Activated CD4-positive, alpha-beta T cell treated with anti-CD3 and anti-CD28 coated beads, Interleukin-2, amount 50 U/mL, for 16 hours (primary cell): ENCODE measurements at places on chromosomes 7 and 10.

GRCh38 chr7:148622887-148623585, 32.5 kb downstream of the C7orf33 start:
- no peak for DNase-seq

GRCh38 chr7:139058943-139059342, 23.1 kb upstream of the ZC3HAV1L start:
- DNase-seq: no peak

- peak; percentile 37 for DNase-seq
Observed at GRCh38 chr7:83976302-83976701, 218.3 kb downstream of the SEMA3A start.

DNA sequence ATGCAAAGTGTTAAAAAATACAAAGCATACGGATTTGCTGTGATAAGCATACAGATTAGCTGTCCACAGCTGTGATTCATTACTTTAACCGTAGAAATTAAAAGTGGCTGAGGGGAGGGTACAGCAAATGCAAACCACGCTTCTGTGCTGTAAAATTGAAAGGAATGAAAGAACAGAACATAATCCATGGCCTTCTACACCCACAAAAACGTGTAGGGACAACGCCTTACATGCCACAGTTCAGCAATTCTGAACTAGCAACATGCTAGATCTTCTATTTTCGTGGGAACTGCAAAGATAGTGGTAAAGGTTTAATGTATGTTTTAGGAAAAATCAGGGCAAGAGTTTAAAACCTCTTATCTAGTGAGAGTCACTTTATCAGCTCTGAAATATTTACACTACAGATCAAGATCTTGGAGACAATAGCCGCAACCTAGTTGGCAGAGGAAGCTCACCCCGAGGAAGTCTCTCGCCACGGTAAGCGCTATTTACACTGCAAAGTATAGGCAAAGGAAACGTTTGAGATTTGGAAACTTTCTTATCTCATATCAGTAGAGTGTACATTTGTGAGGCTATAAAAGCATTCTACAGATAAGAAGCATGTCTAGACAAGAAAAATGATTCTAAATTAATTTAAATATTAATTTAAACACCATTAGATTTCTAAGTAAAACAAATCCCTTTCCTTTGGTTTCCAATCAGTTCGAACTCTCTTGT, 193.6 kb downstream of the MLLT10 start:
- DNase-seq: no peak

DNA sequence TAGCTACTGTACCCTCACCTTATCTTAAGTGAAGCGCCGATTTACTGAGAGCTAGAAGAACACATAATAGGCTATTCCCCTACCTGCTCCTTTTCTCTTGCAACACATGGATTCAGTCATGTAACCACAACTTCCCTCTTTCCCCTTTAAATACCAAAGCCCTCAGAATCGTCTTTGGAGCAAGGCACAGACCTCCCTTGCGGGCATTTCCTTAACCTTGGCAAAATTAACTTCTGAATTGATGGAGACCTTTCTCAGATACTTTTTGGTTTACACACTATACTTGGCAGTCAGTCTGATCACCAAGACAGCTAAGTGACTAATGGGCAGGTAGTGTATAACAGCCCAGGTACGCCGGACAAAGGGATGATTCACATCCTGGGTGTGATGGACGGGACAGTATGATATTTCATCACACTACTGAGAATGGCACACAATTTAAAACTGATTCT, 72.7 kb upstream of the SEC61G start:
- no peak for DNase-seq

- DNase-seq: no peak
Observed at GRCh38 chr10:89185658-89186057, 21.5 kb downstream of the CH25H start.

DNA sequence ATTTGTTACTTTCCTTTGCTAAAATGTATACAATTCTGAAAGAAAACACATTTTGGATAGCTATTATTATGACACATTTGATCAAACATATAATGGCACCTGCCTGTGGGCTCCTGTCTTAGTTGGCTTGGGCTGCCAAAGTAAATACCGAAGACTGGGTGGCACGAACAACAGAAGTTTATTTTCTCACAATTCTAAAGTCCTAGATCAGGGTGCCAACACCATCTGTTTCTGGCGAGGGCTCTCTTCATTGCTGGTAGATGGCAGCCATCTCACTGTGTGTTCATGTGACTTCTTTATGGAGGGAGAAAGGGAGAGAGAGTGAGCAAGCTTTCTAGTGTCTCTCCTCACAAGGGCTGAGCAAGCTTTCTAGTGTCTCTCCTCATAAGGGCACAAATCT, 195.8 kb upstream of the FAM3C start:
- DNase-seq: no peak

DNA sequence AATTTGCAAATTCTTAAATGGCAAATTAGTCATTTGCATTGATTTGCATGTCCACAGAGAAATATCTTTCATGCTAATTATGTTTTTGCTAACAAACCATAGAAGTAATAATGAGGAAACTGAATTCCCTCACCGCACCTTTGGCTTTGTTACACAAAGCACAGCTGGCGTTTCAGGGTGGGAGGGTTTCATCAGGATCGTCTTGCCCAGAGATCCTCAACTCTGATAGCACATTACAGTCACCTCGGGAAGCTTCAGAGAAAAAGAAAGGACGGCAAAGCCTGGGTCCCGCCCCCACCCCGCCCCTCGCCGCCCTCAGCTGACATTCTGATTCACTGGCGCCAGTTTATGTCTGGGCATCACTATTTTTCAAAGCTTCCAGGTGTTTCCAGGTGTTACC, 119.4 kb downstream of the PTPRN2 start:
- no peak for DNase-seq

- no peak for DNase-seq
Observed at GRCh38 chr10:91471602-91472001, 61.5 kb downstream of the HECTD2 start.

DNA sequence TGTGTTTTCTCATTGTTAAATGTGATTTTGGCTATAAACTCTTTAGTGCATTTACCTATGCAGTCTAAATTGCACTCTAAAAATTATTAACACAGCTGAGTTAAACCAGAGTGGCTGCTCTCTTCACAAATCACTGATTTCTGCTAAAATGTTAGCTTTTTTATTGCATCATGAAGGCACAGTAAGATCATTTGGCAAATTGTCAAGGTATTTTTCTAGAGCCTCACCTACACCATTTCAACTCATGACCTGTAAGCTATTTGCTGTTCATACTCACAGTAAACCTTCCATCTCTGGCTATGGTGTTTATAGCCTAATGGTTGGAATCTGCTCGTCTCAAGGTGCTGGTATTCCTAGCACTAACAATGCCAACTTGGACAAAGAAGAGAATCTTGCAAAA, 25.7 kb downstream of the NDUFB2 start:
- DNase-seq: no peak

GRCh38 chr10:114791768-114792167, 29.8 kb upstream of the FHIP2A start:
- no peak for DNase-seq

- DNase-seq: peak; percentile 66
Observed at GRCh38 chr7:141071260-141071854, 2.5 kb upstream of the TMEM178B start.

DNA sequence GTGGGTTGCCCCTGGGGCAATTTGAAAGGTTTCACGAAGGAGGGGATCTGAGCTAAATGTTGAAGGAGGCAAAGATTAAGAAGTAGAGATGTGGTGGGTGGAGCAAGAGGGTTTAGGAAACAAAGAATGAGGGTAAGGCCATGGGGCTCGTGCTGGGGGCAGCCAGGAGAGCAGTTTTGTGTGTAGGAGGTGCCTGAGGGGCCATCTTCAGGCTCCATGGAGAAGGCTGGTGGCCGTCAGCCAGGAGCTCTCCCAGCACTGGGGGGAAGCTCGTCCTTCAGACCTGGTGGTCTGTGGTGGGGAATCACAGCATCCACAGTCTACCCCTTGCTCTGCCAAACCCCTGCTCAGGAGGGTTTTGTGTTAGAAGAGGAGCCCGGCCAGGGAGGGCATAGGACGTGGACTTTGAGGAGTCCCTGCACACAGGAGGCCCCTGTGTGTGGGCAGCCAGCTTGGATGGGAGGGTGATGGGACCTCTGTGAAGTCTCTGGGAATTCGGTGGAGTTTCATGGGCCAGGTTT, 11.8 kb upstream of the CXCL12 start:
- no peak for DNase-seq

GRCh38 chr7:148993193-148993592, 35.1 kb downstream of the PDIA4 start:
- DNase-seq: no peak

DNA sequence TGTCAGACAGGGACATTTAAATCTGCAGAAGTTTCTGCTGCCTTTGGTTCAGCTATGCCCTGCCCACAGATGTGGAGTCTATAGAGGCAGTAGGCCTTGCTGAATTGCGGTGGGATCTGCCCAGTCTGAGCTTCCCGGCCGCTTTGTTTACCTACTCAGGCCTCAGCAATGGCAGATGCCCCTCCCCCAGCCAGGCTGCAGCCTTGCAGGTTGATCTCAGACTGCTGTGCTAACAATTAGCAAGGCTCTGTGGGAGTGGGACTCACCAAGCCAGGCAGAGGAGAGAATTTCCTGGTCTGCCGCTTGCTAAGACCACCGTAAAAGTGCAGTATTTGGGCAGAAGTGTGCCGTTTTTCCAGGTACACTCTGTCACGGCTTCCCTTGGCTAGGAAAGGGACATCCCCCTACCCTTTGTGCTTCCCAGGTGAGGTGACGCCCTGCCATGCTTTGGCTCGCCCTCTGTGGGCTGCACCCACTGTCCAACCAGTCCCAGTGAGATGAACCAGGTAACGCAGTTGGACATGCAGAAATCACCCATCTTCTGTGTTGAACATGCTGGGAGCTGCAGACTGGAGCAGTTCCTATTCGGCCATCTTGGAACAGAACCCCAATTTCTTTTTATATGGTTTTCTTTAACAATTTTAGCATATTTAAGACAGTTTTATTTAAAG, 28.4 kb upstream of the VWDE start:
- no peak for DNase-seq

DNA sequence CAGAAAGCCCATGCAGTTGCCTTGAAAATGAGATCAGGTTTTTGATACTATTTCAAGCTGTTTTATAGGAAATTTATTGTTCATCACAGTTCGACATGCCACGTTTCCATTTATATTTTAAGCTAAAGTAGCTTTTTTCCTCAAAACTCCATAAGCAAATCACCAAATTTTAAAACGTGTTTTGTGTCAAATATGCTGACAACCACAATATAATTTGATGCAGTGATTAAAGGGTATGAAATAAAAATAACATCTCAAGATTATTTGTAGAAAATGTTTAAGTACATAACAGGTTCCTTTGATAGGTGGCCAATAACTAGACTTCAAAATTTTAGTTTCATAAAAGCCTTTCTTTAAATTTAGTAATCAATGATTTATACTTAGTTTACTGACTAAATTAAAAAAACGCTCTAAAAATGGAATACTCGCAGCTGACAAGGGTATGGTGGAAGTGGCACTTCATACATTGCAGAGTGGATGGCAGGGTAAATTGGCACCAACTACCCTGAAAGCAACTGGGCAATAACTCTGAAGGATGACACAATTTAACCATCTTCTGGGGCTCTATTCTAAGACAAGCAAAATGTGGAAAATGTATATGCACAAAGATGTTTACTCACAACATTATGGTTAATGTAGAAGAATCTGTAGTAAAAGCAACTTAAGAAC, 481.6 kb downstream of the TNS3 start:
- no peak for DNase-seq

DNA sequence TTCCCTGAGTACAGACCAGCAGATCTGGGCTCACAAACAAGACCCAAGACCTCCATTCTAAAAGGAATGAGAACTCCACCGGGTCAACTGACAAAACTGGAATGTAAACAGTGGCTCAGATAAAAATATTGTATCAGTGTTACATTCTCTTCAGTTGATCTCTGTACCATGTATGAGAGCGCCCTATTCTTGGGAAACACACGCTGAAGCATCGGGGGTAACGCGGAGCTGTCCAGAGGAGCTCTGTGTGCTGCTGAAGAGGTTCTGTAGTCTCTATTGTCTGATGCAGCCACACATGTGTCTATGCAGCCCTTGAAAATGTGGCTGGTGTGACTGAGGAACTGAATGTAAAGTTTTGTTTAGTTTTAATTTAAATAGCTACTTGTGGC, 39.7 kb downstream of the HIPK2 start:
- DNase-seq: no peak
